EH (cell line): ENCODE measurements at places on chromosomes 1 and 21.
A peak's percentile ranks its signal among the peaks of the same experiment; 100 is the strongest.

GRCh38 chr1:153380711-153381110 is 5.3 kb upstream of the S100A12 start:
- DNase-seq, result no peak

- DNase-seq, result peak; percentile 49
Measured at GRCh38 chr1:3483801-3484444, 29.5 kb downstream of the ARHGEF16 start.

DNA sequence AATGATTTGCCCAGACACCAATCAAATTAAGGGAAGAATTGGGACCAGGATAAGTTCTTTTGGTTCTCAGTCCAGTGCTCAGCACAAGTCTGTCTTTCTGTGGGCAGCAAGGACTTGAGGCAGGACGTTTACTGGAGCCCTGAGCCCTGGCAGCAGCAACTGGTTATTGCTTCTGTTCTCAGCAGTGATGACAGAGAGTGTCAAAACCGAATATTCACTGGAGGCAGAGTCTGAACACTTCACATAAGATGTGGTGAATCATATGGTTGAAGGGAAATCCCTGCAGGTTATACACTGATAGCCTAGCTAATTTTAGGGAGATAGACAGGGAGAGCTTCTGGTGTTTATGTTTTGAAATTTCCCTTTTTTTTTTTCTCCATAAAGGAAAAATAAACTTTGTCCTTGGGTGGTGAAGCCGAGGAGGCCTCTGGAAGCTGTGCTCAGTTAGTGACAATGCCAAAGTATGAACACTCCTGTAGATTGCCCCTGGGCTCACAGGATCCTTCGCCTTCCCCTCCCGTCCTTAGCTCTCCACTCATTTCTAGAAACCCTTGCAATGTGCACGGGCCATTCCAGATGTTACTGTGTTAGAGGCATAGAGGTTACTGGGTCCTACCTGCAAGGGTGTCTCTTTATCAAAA is 26.3 kb upstream of the TSPAN2 start:
- peak; percentile 44 for DNase-seq

GRCh38 chr1:117058810-117059209 is 1.3 kb upstream of the TTF2 start:
- no peak for DNase-seq

DNA sequence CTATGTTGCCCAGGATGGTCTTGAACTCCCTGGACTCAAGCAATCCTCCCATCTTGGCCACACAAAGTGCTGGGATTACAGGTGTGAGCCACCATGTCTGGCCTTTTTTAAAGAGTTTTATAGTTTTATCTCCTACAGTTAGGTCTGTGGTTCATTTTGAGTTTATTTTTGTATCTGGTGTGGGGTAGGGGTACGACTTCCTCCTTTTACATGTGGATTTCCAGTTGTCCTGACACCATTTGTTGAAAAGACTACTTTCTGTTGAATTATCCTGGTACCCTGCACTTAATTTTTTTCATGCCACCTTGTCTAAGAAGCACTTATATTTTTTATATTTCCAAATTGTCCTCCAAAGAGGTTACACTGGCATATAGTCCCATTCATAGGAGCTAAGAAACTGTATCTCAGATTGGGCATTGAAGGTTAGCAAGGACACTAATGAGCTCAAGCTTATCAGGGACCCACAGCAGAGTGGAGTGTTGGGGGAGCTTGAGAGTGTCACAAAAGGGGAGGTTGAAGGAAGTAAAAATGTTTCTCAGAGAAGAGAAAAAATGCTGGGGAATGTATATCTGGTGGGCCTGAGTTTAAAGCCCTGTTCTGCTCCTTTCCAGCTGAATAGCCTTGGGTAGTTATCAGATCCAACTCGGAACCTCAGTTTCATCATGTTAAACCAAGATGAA is 23.4 kb upstream of the MEF2D start:
- DNase-seq, result no peak

DNA sequence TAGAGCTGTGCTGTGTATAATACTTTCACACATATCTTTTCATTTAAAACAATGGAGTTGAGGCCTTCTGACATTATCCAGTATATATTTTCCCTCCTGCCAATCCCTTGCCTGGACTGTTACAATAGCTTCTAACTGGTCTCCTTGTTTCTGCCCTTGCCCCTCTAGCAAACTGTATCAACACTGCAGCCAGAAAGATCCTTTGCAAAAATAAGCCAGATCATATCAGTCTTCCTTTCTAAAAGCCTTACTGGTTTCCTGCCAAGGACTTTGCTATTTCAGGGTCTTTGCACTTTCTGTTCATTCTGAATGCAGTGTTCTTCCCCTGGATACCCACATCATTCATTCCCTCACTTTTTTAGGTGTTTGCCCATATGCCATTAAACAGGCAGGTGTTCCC is 370.1 kb downstream of the PTBP2 start:
- peak; percentile 27 for DNase-seq

- DNase-seq, result peak; percentile 35
Measured at GRCh38 chr21:37244501-37245095, 22.5 kb downstream of the VPS26C start.

GRCh38 chr21:40054403-40054802 is 187.2 kb downstream of the PCP4 start:
- DNase-seq, result no peak

DNA sequence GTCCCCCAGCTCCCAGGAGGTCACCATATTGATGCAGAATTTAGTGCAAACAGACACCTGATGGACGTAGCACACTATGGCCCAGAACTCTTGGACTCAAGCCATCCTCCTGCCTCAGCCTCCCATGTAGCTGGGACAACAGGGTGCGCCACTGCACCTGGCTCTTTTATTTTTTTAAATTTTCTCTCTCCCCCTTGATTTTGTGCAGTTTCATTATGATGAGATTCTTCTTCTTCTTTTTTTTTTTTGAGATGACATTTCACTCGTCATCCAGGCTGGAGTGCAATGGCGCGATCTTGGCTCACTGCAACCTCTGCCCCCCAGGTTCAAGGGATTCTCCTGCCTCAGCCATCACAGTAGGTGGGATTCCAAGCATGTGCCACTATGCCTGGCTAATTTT is 63.8 kb downstream of the RPS6KA1 start:
- no peak for DNase-seq

DNA sequence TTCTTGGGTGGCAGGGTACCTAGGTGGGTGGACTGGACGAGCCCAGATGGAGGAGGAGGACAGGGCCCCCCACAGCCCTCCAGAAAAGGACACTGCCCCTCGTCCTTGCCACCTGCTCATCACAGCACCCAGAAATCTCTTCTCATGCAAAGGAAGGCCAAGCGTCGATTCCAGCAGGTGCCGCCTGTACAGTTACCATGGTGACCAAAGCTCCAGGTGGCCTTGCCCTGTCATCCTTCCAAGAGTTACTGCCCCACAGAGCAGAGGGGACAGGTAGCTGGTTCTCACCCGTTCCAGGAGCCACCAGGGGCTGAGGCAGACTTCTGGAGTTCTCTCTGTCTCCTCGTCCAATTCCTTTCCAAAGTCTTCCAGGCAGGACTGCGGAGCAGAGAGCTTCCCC is 119.9 kb upstream of the VAMP3 start:
- DNase-seq, result no peak

DNA sequence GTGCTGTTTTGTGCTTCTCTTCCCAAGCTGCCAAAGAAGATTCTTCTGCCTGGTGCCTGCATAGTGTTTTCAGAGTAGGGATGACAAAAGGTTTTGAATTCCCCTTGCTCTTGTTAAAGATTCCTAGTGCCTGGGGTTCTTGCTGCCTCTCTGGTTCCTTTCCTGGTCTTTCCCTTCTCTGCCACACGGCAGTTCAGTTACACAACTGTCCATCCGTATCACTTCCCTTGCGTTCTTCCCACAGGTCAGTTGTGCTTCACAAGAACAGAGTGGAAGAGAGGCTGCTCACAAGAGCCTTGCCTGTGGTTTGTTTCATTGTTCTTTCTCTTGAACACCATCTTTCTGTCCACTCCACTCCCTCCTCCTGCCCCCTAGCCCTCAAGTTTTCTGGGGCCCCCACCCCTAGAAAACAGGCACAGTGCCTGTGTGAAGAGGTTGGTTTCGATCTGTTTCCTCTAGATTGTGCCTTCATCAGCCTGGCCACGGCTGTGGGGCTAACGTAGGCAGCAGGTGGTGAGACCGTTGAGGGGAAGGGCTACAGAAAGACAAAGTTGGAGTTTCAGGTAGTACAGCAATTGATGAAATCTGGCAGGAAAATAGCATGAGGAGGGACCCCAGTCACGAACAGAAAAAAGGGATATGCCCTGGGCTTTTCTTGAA is 5.8 kb downstream of the VASH2 start:
- DNase-seq, result no peak

GRCh38 chr1:224175617-224176016 is 7.4 kb upstream of the DEGS1 start:
- DNase-seq, result peak; percentile 45

GRCh38 chr1:147171399-147172167 is 687 bp downstream of the PRKAB2 start:
- peak; percentile 32 for DNase-seq

DNA sequence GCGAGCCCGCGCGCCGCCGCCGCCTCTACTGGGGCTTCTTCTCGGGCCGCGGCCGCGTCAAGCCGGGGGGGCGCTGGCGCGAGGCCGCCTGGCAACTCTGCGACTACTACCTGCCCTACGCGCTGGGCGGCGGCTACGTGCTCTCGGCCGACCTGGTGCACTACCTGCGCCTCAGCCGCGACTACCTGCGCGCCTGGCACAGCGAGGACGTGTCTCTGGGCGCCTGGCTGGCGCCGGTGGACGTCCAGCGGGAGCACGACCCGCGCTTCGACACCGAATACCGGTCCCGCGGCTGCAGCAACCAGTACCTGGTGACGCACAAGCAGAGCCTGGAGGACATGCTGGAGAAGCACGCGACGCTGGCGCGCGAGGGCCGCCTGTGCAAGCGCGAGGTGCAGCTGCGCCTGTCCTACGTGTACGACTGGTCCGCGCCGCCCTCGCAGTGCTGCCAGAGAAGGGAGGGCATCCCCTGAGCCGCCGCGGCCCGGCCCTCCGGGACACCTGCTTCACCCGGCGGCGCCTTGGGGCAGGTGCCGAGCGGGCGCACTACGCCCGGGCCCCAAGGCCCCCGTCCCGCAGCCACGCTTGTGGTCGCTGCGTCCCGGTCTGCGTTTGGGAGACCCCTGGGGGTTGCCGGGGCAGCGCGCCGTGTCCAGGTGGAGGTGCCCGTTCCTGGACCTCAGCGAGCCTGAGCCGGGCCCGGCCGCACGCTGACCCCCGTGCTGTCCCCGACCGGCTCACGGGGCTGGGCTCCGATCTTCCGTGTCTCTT is 944 bp downstream of the B3GALT6 start:
- no peak for DNase-seq

GRCh38 chr1:216815260-216816131 is 92.3 kb upstream of the ESRRG start:
- DNase-seq, result peak; percentile 2

- peak; percentile 23 for DNase-seq
Measured at GRCh38 chr1:115669886-115670285, 28.1 kb downstream of the VANGL1 start.

DNA sequence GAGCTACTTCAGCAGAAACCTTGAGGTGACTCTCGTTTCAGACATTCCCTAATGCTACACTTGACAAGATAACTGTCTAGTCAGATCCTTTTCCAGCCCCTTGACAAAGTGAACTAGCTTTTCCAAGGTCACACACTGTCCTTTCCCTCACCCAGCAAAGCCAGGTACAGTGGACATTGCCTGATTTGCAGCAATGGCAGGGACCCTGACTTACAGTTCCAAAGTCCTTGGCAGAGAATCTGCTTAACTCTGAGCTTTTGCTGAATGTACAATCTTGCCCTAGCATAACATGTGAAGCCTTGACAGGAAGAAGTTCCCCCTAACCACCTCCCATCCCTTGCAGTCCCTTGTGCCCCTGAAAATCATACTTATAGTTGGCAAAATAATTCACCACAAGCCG is 37.1 kb downstream of the HSD3B2 start:
- no peak for DNase-seq

DNA sequence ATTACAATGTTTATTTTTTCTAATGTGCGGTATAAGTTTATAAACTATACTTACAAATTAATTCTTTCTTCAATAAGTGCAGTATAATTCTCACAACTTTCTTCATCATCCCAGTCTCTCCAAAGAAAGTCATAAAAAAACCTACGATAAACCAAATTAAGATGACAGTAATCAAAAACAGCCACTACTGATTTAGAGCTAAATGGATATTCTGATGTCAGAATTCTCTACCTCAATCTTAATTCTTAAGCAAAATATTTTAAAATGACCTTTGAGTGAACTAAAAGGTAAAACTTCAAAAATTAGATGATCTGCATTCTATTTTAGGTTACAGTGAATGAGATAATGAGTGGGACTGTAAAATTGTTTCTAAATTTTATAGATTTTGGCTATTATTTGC is 13.6 kb downstream of the SHCBP1L start:
- no peak for DNase-seq

DNA sequence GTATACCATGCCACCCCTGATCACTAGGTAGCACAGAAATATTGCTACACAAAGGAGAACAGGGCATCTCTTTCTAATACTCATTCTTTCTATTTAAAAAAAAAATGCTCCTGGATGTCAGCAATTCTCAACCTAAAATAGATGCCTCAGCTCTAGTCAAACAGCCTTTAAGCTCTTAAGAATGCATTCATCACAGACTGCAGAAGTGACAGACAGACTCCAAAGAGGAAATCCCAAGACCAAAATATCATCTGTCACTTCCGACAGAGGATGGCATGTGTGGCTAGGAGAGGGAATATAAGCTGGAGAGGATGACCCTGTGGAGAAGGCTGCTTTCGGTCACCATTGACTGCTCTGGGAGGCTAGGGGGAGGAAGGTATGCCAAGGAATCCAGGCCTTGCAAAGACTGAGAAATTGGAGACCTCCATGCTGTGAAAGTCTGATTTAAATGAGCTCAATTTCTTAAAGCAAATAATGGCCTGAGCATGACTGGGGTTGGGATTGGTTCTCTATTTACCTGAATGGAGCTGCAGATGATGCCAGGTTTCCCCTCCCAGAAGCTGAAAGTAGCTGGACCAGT is 277.4 kb downstream of the BRINP2 start:
- no peak for DNase-seq

- DNase-seq, result peak; percentile 86
Measured at GRCh38 chr1:23634840-23635651, 56.6 kb upstream of the RPL11 start.

DNA sequence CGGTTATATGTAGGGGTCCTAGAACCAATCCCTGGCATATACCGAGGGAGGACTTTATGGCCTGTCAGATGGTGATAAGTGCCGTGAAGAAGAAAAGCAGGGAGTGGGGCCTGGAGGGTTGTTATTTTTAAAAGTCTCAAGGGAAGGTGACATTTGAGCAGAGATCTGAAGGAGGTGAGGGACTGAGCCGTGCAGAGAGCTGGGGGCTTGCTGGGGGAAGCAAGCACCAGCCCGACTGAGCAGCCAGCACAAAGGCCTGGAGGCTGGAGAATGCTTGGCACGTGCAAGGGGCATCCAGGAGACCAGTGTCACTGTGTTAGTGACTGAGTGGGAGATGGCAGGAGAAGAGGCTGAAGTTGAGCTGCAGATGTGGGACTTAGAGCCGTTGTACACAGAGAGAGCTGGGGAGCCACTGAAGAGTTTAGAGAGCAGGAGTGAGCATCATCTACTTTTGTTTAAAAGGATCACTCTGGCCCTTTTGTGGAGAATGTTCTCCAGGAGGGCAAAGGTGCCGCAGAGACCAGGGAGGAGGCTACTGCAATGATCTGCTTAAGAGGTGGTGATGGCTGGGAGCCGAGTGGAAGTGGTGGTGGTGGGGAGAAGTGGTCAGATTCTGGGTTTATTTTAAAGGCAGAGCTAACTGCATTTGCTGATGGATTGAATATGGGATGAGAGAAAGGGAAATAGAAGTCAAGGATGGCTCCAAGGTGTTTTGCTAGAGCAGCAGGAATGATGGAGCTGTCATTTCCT is 31.2 kb downstream of the PTPRU start:
- no peak for DNase-seq
